ENCODE measurements at places on chromosomes 1 and 21. TPM values are rescaled to one million over a fixed set of nuclear protein-coding genes. Genes with fewer than 3 reads are reported as not detected.

GRCh38 chr1:93668951-93669350 is 12.7 kb downstream of the BCAR3 start:
- DNase-seq, result no peak

GRCh38 chr1:76833856-76834255 is 33.4 kb upstream of the ST6GALNAC5 start:
- no peak for DNase-seq

DNA sequence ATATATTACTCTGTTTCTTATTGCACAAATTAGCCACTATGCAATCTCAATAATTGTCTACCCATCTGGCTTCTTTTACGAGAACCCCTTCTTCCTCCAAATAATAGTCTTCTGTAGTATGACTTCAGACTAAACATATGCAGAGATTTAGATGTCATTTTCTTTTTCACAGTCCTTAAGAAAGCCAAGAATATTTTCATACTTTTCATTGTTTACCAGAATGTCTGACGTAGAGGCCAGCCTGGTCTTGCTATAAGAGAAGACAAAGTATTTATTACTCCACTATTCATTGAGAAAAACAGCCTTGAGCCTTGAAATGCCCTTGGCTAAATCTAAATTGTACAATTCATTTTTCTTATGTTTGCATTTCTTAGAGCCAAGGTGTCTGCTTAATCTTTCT is 714.9 kb upstream of the CXADR start:
- DNase-seq, result no peak

SPRR2A gene
- not detected for polyA plus RNA-seq

DNA sequence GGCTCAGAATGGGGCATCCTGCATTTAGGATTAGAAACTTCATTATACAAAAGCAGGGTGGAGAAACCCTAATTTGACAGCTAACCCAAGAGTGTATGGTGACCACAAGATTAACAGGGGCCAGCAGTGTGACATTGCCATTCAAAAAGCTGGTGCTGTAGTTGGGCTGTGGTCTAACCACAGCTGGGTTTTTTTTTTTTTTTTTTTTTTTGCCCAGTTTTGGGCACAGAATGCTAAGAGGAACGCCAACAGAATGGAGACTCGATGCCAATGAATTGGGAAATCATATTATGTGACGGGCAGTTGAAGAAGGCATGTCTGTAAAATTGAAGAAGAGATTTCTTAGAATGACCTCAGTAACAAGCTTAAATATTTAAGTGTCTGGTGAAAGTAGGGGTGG is 58.4 kb downstream of the NFIA start:
- no peak for DNase-seq
